ENCODE measurements at places on chromosomes 7 and 10. TPM values are rescaled to one million over a fixed set of nuclear protein-coding genes. Genes with fewer than 3 reads are reported as not detected.

DNA sequence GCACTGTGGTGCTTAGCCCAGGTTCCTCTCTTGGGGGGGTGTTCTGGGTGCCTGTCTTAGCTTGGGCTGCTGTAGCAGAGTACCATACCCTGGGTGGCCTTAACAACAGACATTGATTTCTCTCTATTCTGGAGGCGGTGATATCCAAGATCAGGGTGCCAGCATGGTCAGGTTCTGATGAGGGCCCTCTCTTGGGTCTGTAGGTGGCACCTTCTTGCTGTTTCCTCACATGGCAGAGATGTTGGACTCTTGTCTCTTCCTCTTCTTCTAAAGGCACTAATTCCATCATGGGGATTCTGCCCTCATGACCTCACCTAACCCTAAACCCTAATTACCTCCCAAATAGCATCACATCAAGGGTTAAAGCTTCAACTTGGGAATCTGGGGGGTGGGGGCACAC lies 19.9 kb upstream of the CRHR2 start:
- H3K36me3 ChIP-seq: no peaks in the 10 kb centered on the region
- H3K27me3 ChIP-seq: no peaks in the 10 kb centered on the region
- H3K4me1 ChIP-seq: peaks cover 9% of the 10 kb centered on the region
- H3K4me3 ChIP-seq: no peak overlapping the region

DNA sequence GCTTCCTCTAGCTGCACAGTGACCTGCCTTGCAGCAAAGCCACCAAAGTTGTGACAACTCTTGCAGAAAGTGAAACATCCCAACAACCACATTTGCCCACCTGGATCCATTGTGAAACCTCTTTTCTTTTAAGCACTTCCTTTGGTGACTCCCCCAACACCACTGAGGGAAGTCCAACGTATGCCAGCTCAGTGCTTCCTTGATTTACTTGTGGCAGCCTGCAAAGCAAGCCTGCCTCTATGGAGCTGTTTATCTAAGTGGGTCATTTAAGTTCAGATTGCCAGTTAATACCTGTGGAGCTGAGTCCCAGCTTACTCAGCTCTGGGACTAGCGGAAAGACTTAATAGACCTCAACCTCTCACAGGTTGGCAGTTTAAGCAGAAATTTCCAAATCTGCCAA lies 230.8 kb upstream of the GHITM start:
- H3K4me3 ChIP-seq: no peak overlapping the region
- H3K27me3 ChIP-seq: no peaks in the 10 kb centered on the region
- no peak overlapping the region for H3K27ac ChIP-seq

DNA sequence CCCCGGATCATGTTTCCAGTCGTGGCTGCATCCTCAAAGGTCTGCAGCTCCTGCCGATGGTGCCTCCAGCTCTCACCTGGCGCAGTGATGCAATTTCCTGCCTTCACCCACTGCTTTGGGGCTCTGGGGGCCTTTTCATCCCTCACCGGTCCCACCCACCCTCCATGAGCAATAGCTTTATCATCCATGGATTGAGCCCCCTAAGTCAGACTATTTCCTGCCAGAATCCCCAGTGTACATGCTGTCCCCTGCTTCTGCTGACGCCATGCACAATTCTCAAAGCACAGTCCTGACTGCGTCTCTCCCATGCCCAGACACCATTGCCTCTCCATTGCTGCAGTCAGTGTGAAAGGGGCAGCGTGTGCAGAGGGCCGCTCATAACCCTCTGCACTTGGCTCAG lies 49.7 kb downstream of the FAM241B start:
- H3K27ac ChIP-seq: no peak overlapping the region
- no peak overlapping the region for H3K4me3 ChIP-seq
- no peaks in the 10 kb centered on the region for H3K36me3 ChIP-seq
- peaks cover 14% of the 10 kb centered on the region for H3K4me1 ChIP-seq

- H3K36me3 ChIP-seq: no peaks in the 10 kb centered on the region
- no peaks in the 10 kb centered on the region for H3K27me3 ChIP-seq
- no peak overlapping the region for H3K4me3 ChIP-seq
- H3K4me1 ChIP-seq: no peaks in the 10 kb centered on the region
- DNase-seq: peak; percentile 1
- H3K27ac ChIP-seq: no peak overlapping the region
These were observed 227.0 kb downstream of the BUB3 start for GRCh38 chr10:123381224-123381623.

The STAMBPL1 gene
- 38.4 TPM for total RNA-seq

The RTKN2 gene
- total RNA-seq: 1.2 TPM

The OR6B1 gene
- not detected for total RNA-seq

The TMEM176B gene
- total RNA-seq: 25.6 TPM

The FAM171A1 gene
- 41.5 TPM for total RNA-seq

The ARMC10 gene
- 33.9 TPM for total RNA-seq

The ZNF488 gene
- total RNA-seq: 0.15 TPM
